ENCODE measurements at places on chromosomes 16 and 17. TPM values are rescaled to one million over a fixed set of nuclear protein-coding genes. Genes with fewer than 3 reads are reported as not detected.
A peak's percentile ranks its signal among the peaks of the same experiment; 100 is the strongest.

DNA sequence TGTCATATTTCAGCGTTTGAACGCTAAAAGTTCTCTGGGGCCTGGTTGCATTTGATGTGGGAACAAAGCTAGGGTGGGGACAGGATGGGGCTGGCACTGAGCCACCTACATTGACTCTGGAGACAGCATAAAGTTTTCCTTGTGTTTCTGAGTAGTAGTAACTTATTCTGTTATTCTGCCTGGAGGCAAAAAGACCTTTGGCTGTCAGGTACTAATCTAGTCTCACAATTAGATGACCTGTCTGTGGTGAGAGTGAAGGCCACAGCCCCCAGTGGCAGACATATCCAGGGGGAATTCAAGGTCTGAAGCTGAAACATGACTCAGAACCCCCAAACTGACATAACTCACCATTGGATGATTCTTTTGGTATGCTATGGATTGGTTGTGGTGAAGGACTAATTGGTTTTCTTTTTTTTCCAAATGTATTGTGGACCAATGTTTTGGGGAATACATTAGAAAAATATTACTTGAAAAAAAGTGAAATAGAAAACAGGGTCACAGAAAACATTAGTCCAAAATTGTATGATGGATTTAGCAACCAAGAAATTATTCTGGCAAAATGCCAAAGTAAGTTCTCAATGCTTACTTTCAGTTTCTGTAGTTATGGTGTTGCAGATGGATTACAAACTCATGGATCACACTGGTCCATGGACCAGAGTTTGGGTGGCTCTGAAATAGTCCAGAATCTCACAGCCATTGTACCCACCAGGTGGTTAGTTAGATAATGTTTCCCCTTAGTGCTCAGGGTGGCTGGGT, 10.5 kb upstream of the SALL1 start:
- no peaks in the 10 kb centered on the region for H3K4me1 ChIP-seq
- H3K27me3 ChIP-seq = peaks cover 19% of the 10 kb centered on the region
- DNase-seq = no peak
- H3K36me3 ChIP-seq = no peaks in the 10 kb centered on the region
- no peak overlapping the region for H3K27ac ChIP-seq

DNA sequence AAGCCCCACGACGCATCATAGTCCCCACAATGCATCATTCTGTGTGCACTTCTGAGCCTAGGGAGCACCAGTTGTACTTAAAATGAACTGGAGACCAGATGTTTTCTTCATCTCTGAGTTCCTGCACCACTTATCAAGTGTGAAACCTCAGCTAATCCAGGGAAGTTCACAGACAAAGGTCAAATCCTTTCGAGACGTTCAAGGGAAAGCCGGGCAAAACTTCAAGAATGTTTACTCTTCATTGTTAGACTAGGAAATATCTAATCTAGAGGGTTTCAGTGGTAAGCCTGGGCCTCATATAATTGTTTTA, 4.6 kb upstream of the PMP22 start:
- H3K4me1 ChIP-seq = peaks cover 5% of the 10 kb centered on the region
- H3K27me3 ChIP-seq = peaks cover 23% of the 10 kb centered on the region
- DNase-seq = no peak
- H3K4me3 ChIP-seq = no peak overlapping the region

DNA sequence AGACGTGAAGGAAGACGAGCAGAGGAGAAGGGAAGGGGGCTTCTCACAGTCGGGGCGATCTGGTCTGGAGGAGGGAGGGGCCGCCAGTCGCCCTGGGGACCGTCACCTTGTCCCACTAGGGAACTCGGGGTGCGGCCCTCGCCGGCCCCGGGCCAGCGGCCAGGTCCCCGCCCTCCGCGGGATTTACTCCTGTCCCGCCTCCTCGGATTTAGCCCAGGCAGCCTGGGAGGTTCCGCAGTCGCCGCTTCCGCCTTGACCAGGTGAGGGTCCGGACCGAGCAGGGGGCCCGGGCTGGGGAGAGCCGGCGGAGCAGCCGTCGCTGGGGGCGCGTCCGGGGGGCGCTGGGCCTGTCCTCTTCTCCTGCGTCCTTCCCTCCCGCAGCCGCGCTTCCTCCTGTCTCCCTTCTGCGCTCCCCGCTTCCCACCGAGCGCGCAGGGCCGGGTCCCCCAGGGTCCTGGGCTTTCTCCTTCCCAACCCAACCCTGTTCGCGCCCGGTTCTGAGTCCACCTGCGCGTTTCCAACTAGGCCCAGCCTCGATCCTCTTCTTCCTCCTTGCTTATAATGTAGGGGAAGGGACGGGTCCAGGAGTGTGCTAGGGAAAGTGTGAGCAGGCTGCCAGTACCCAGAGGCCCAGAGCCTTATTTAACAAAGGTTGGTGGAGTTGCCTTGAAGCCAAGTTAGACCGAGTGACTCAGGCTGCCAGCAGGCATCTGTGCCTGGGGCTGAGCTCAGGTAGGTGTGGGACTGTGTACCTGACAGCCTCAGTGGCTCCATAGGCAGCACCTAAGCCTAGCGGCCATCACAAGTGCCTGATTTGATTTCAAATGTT, at the start of gene TNK1:
Gene TNK1 (plus strand): TSS at position 235 of the 829 bp plus-strand sequence. CDS start 1,838 bp downstream, outside the sequence.
- no peak within 1 kb of the TSS for H3K27ac ChIP-seq
- peaks cover 6% of the 10 kb centered on the region for H3K4me1 ChIP-seq
- H3K4me3 ChIP-seq = no peak within 1 kb of the TSS
- no peak for DNase-seq

DNA sequence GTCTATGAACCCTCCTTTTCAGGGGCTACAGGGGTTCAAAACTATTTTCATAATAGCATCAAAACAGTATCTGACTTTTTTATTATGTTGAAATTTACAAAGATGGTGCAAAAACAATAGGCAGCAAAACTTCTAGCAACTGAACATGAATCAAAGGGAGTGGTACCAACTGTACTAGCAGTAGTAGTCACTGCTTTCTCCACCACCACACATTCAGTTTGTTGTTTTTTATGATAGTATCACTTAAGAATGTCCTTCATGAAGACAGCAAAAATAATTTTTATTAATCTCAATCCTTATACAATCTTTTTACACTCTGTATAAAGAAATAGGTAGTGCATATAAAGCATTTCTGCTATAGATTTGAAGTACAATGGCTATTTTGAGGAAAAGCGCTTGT, 47.6 kb downstream of the MED13 start:
- H3K4me1 ChIP-seq = peaks cover 2% of the 10 kb centered on the region
- H3K4me3 ChIP-seq = no peak overlapping the region
- no peaks in the 10 kb centered on the region for H3K27me3 ChIP-seq
- H3K36me3 ChIP-seq = peaks cover 20% of the 10 kb centered on the region
- H3K27ac ChIP-seq = no peak overlapping the region
- DNase-seq = no peak

DNA sequence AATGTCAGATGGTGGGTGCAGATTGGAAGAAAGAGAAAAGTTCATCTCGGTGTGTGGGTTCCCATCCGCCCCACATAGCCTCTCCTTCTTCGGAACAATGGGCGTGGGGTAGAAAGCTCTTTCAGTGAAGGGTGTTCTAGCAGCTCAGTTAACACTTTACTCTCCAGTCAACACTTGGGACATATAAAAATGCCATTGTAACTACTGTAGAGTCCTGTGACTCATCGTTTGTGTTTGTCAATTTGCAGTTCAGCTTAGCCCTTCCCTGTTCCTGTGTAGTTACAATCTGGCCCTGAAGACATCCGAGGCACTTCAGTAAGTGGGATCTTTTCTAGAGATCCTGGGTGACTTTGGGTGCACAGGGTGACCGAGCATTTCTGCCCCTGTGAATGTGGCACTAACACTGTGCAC, 11.5 kb upstream of the CLEC18C start:
- H3K27me3 ChIP-seq = no peaks in the 10 kb centered on the region
- no peaks in the 10 kb centered on the region for H3K4me1 ChIP-seq
- no peak overlapping the region for H3K4me3 ChIP-seq
- no peak overlapping the region for H3K27ac ChIP-seq

GRCh38 chr17:8741366-8741765, 3.3 kb downstream of the CCDC42 start:
- no peak overlapping the region for H3K27ac ChIP-seq
- no peak for DNase-seq
- H3K27me3 ChIP-seq = no peaks in the 10 kb centered on the region
- no peak overlapping the region for H3K4me3 ChIP-seq
- no peaks in the 10 kb centered on the region for H3K36me3 ChIP-seq

DNA sequence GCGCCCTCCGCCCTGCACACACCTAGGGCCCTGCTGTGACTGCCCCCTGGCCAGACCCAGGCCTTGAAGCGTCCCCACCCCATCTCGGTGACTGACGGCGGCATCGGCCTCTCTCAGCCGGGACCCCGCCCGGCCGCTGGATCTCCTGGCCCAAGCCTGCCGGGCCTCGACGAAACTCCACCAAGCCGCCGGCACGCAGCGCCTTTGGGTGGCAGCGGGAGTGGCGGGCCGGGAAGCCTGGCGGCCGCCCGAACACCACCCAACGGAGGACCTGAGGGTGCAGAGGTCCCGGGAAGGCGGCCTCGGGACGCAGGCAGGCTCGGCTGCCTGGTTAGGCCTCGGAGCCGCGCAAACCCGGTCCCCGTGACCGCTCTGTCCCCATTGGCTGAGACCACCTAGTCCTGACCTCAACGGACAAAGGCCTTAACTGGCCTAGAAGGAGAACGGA, 12.0 kb upstream of the TMEM97 start:
- DNase-seq = no peak
- H3K36me3 ChIP-seq = no peaks in the 10 kb centered on the region
- H3K4me1 ChIP-seq = no peaks in the 10 kb centered on the region
- no peak overlapping the region for H3K27ac ChIP-seq
- H3K4me3 ChIP-seq = no peak overlapping the region

- H3K4me3 ChIP-seq = peak within 1 kb of the TSS; percentile 78
- H3K27ac ChIP-seq = peak within 1 kb of the TSS; percentile 69
- DNase-seq = peak; percentile 49
- peaks cover 54% of the 10 kb centered on the region for H3K4me1 ChIP-seq
- H3K36me3 ChIP-seq = peaks cover 13% of the 10 kb centered on the region
These were observed at the start of gene PYCARD for GRCh38 chr16:31202414-31203375. TSS of gene PYCARD (minus strand) at chr16:31202760. CDS start at chr16:31202690, 70 bp downstream.

DNA sequence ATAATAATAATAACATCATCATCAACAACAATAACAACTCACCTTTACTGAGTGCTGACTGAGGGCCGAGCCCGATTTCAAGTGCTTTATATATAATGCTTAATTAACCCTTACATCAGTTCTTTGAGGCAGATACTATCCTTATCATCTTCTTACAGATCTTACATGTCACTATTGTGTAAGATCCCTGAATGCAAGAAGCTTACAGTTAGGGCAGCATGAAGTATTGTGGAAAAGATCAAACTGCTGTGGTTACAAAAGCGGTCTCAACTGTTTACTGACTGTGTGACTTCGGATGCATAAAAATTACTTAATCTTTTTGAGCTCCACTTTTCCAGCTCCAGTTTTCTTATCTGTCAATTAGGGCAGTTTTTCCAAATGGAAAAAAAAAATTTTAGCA, 3.3 kb downstream of the VAT1 start:
- peaks cover 4% of the 10 kb centered on the region for H3K36me3 ChIP-seq
- DNase-seq = no peak
- no peaks in the 10 kb centered on the region for H3K27me3 ChIP-seq

DNA sequence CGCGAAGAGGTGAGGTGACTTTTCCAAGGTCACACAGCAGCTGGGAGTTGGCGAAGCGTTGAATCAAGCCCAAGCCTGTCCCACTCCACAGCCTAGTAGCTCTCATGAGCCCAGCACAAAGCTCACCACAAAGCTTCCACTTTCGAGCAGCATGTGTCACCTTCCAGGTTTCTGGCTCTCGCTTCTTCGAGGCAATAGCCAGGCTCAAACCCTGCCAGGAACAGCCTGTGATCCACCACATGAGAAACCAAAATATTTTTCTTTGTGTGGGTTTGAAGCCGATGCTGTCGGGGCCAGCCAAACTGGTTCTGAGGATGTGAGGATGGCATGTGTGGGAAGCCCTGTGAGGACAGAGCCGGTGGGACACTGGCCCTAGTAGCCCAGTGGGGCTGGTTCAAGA, 68.1 kb downstream of the COG7 start:
- no peaks in the 10 kb centered on the region for H3K27me3 ChIP-seq
- no peaks in the 10 kb centered on the region for H3K4me1 ChIP-seq
- DNase-seq = no peak
- H3K27ac ChIP-seq = no peak overlapping the region
- no peak overlapping the region for H3K4me3 ChIP-seq

DNA sequence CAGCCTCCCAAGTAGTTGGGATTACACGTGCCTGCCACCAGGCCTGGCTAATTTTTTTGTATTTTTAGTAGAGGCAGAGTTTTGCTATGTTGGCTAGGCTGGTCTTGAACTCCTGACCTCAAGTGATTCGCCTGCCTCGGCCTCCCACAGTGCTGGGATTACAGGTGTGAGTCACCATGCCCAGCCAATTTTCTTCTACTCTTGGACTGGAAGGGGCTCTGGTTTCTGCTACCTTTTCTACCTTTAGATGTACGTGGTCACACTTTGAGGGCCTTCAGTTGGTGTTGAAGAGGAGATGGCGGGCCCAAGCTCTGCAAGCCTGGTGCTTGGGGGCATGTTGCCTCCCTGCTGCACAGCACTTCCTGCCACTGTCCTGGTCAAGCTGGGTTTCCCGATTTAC, 173.6 kb downstream of the PRKCA start:
- DNase-seq = no peak
- peaks cover 14% of the 10 kb centered on the region for H3K36me3 ChIP-seq
- H3K4me3 ChIP-seq = no peak overlapping the region
- no peaks in the 10 kb centered on the region for H3K27me3 ChIP-seq

DNA sequence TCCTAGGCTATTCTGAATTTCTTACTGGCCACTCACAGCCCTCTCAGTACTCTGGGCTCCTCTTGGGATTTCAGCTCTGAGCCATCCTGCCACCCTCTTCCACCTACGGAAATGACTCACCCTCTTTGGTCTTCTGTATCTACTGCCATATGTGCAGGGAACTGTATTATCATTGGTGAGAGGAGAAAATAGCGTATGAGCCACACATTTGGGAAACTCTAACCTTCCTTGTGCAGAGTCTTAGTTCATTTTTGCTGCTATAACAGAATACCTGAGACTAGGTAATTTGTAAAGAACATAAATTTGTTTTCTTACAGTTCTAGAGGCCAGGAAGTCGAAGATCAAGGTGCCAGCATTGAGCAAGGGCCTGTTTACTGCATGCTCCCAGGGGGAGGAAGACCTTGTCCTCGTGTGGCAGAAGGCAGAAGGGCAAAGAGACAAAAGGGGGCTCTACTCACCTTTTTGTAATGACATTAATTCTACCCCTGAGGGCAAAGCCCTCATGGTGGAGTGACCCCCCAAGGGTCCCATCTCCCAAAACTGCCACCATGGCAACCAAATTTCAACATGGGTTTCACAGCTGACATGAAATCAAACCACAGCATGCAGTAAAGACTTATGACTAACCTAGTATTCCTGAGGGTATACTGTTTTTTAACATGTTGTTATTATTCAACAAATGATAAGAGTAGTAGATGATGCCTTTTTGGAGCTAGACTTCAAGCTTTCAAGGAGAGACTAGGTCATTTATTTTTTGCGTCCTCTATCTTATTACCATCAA, 191.8 kb downstream of the PRKCA start:
- peak overlapping the region; percentile 72 for H3K27ac ChIP-seq
- DNase-seq = peak; percentile 32
- no peaks in the 10 kb centered on the region for H3K27me3 ChIP-seq
- H3K4me3 ChIP-seq = no peak overlapping the region
- peaks cover 63% of the 10 kb centered on the region for H3K4me1 ChIP-seq

The SHISA6 gene
- total RNA-seq = not detected

The KRTAP1-5 gene
- not detected for total RNA-seq

The GLP2R gene
- not detected for total RNA-seq

The KIF2B gene
- total RNA-seq = not detected

The SLC38A8 gene
- total RNA-seq = not detected

Measured in activated CD4-positive, alpha-beta memory T cell treated with anti-CD3 and anti-CD28 coated beads for 36 hours (primary cell).